ENCODE measurements at places on chromosomes 3 and 15. TPM values are rescaled to one million over a fixed set of nuclear protein-coding genes. Genes with fewer than 3 reads are reported as not detected.

Gene FBXW12
- polyA plus RNA-seq: 0.35 TPM

Gene CIB2
- 29.9 TPM for polyA plus RNA-seq

Gene NPAP1
- polyA plus RNA-seq: 0.94 TPM

Gene ZNF35
- 10.1 TPM for polyA plus RNA-seq

Gene ERICH6
- not detected for polyA plus RNA-seq

Gene SLITRK3
- polyA plus RNA-seq: not detected

Gene BSN
- polyA plus RNA-seq: 0.87 TPM

Gene CCDC9B
- 5.1 TPM for polyA plus RNA-seq

Gene SPINT1
- polyA plus RNA-seq: 57.8 TPM

Gene P2RY12
- polyA plus RNA-seq: 0.70 TPM

Gene IQCH
- 1.8 TPM for polyA plus RNA-seq

Gene ALDH1A2
- 60.1 TPM for polyA plus RNA-seq

Gene U2SURP
- 231 TPM for polyA plus RNA-seq

- no peak for DNase-seq
Observed at GRCh38 chr3:100637197-100637631, 27.8 kb downstream of the ADGRG7 start.

GRCh38 chr15:95577927-95578326 lies 752.6 kb upstream of the NR2F2 start:
- no peak for DNase-seq

GRCh38 chr3:157920822-157921700 lies 185.2 kb downstream of the SHOX2 start:
- no peak for DNase-seq

DNA sequence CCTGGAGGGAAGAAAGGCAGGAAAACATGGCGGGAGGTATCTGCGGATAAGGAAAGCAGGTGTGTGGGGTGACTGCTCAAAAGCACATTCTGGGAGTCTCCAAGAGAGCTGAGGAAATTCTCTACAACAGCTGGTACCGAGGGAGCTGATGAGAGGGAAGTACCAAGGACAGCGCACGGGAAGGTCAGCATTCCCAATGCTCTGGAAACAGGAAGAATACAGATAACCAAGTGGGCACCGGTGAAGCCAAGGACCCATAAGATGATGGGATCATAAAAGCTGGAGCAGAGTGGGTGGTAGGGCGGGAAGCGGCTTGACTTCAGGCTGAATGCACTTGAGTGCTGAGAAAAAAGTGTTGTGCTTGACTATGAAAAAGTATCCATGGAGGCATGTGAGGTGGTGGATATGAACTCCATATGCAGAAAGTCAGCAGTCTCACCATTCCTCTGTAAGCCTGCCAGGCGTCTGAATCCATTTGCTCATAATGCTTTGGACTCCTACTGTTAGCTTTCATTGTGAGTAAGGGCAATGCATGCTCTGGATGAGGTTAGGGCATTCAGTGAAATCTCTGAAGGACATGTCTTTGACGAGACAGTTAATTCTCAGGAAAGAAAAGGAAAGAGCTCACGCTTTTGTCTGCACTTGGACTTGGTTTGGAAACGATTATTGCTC lies 215.5 kb downstream of the NR1D2 start:
- peak; percentile 45 for DNase-seq

- DNase-seq: no peak
Observed at GRCh38 chr3:58032186-58032585, 24.0 kb downstream of the FLNB start.

DNA sequence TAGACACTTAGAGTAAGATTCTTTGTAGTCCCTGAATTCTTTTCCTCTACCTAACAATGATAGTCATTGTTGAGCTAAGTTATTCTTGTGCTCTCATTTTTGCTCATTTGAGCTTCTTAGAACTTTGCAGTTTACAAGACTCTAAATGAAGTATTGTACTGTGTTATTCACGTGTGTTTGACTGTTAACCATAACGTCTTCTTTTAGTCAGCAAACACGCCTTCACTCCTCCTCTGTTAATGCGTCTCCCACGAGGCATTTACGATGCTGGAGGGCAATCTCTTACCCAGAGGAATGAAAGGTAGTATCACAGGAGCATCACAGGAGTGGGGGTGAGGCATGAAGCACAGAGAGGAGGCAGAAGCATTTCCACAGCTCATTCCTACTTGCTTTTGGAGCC lies 14.8 kb upstream of the P2RY14 start:
- DNase-seq: no peak

DNA sequence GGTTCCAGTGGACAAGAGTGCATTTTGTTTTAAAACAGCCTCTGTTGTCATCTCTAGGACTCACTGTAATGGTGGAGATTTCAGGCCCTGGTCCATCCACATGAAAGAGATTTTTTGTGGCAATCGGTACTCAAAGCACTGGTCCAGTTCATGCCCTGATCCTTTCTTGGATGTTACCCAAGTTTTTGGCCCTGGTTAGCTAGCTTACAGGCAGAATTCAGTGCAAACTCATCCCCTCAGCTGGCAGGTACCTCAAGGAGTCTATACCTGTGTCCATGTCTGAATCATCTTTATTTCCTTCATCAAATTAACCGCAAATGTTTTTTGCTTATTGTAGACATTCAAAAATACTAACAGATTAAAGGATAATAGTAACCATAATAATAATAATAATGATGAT lies 13.7 kb upstream of the MEF2A start:
- DNase-seq: no peak

GRCh38 chr3:37736624-37737023 lies 125.1 kb upstream of the CTDSPL start:
- peak; percentile 68 for DNase-seq

GRCh38 chr3:144384241-144384979 lies 412.8 kb downstream of the DIPK2A start:
- DNase-seq: no peak

DNA sequence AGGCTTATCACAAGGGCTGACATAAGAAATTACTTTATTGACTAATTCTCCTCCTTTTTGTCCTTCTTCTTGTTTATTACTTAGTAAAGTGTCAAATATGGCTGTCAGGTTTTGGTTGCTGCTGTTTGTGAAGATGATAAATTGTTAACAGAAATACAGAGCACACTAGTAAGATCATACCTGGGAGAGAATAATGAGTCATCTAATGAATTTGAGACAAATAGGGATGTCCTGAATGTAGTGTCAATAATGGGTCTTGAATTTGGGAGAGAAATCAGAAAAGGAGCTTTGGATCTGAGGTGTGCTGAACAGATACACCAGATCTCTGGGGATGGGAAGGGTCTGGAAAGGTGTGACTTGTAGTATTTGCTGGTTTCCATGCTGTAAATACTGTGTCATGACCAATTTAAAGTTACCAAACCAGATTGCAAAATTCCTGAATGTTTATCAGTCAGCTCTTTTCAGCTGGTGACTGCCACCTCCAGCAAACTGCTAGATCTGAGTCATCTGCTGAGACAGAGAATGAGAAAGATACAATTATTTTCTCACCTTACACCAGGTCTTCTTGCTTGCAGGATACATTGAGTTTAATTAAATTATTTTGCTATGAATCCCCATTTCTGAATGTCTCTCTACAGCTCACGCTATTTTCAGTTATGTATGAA lies 76.7 kb upstream of the SATB1 start:
- DNase-seq: no peak

- no peak for DNase-seq
Observed at GRCh38 chr3:12316253-12316652, 27.4 kb downstream of the PPARG start.

GRCh38 chr3:33092496-33093254 lies 4.3 kb downstream of the GLB1 start:
- no peak for DNase-seq

GRCh38 chr3:27093771-27094170 lies 275.4 kb downstream of the NEK10 start:
- DNase-seq: peak; percentile 20

DNA sequence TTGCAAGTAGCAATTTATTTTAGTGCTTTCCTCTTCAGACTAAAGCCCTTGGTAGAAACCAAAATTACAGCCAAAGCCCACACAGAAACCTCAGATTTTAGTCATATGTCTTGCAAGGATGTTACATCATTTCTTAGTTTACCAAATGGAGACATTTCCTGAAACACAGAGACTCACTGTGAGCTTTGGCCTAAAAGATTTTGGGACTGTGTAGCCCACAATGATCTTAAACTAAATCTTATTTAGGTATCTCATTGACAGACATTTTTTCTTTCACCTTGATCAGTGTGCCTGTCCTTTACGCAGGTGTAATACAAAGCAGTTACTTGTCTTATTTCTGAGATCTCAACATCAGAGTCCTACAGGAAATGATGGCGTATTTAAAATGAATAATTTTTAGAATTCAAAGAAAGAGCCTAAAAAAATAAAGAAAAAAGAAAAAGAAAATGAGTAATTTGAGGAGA lies 27.8 kb upstream of the AP4E1 start:
- no peak for DNase-seq

DNA sequence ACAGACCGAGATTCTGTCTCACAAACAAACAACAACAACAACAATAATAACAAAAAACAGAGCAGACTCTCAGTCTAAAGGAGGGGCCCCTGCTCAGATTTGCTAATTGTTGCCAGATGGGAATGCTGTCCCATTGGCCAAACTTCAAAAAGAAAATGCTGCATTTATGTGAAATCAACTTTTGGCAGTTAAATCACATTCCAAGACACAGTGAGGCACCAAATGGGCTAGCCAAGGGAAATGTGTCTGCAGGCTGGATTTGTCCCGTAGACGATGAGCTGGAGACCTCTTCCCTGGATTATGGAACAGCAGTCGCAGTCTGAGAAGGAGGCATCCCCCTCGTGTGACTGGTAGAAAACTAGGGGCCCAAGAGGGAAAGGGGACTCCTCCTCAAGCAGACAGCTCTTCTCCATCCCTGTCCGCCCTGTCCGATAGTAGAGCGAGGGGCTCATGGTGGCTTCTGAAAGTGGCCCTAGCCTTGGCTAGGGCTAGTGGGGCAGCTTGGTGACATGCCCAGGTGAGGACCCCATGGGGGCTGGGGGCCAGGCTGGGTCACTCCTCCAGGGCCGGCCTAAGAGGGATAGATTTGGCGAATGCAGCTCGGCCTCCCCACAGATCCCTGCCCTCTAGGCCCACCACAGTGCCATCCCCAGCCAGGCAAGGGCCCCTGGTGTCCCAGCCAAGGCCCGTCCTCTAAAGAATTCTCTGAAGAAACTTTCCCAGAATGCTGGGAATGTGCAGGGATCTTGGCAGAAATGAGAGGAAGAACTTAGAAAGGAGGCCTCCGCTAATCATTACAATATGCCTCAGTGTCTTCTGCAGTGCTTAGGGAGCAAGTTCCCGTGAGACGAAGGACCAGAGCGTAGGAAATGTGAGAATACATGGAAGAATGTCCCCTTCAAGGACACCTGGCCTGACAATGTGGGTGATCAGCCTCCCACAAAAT lies 2.0 kb downstream of the SLC22A14 start:
- no peak for DNase-seq

GRCh38 chr3:7657214-7658112 lies 796.5 kb downstream of the GRM7 start:
- no peak for DNase-seq

GRCh38 chr3:187951452-187952190 lies 202.3 kb upstream of the LPP start:
- no peak for DNase-seq

- DNase-seq: no peak
Observed at GRCh38 chr3:123568875-123569274, 16.0 kb downstream of the HACD2 start.

GRCh38 chr3:53690521-53690920 lies 155.7 kb downstream of the CHDH start:
- no peak for DNase-seq

DNA sequence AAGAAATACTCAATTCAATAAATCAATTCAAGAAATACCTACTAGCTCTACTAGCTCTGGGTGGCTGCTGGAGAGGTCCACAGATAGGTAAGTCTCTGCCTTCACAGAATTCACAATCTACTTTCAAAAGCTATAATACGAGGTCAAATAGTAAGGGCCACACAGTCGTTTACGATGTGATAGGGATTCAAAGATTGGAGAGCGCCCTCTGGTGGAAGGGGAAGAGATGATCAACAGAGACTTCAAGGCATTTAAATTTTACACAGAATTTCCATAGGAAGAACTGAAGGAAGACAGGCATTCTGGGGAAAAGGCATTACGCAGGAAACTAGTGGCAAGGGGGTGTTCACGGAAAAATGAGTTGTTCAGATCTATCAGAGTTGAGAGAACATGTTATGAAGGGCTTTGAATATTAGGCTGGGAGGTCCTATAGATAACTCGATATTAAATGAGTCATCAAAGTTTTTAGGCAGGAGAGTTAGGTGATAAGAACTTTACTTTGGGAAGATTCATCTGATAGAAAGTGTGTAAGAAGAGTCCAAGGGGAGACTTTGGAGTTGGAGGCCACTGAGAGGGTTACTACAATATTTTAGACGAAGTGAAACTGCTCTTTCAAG lies 128.8 kb downstream of the FRMD5 start:
- DNase-seq: peak; percentile 11

DNA sequence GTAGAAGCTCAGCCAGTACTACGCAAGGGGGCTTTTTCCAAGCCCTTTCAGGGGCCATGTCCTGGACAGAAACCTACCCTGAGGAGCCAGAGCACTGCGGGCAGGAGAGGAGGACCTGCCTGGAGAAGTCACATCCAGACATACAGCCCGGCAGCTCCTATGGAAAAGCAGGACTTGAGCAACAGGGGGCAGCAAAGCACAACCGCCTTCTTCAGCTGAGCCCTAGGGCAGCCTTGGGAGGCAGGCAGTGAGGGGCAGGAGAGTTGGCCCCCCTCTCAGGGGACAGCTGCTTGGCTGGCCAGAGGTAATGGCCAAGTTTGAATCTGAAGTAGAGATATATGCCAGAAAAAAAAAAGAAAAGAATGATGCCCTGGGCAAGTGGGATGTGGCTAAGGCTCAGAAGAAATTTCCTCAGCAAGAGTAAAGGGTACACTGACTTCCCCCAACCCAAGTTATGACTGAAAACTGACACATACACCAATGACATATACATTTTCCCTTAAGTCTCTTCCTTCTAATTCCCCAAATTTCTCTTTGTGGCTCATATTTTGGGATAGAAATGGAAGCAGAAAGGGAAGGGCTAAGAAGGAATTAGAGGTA lies 56.9 kb downstream of the CYP19A1 start:
- DNase-seq: peak; percentile 34

- peak; percentile 74 for DNase-seq
Observed at GRCh38 chr15:64635499-64636495, 139.6 kb downstream of the RBPMS2 start.

GRCh38 chr3:8324747-8325146 lies 176.9 kb upstream of the LMCD1 start:
- no peak for DNase-seq

- no peak for DNase-seq
Observed at GRCh38 chr3:1513662-1514061, 420.8 kb downstream of the CNTN6 start.

GRCh38 chr15:38411902-38412301 lies 42.0 kb upstream of the FAM98B start:
- DNase-seq: peak; percentile 28

- no peak for DNase-seq
Observed at GRCh38 chr15:84598250-84598649, 2.6 kb upstream of the ZSCAN2 start.

GRCh38 chr15:80325206-80325605 lies 73.2 kb upstream of the CTXND1 start:
- peak; percentile 43 for DNase-seq

DNA sequence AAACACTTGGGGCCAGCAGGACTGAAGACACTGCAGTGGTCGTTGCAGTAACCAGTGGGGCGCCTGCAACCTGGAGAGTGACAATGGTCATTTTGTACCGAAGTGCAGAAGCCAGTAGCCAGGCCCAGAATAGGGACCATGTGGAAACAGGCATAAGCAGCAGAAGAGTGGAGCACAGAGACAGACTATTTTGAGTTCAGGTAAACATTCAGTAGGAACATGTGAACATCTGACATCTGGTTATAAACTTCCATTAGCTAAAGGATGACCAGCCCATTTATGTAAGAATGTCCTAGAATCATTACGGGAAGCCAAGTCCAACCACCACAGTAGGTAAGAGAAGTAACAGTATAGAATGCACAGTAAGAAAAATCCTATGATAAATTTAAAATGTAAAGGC lies 32.4 kb upstream of the TKT start:
- DNase-seq: no peak

Data from right lung (tissue), 10 donors.